Kidney epithelial cell (primary cell): ENCODE measurements at places on chromosomes 11 and 22. TPM values are rescaled to one million over a fixed set of nuclear protein-coding genes. Genes with fewer than 3 reads are reported as not detected.

Gene ANO9
- total RNA-seq = 18.4 and 19.7 TPM in 2 replicates

Gene UBQLN3
- not detected in 2 replicates for total RNA-seq

Gene PDGFB
- 159 and 165 TPM in 2 replicates for total RNA-seq

Gene YPEL1
- 2.8 and 4.9 TPM in 2 replicates for total RNA-seq

Gene GSTT2
- 0.50 and 1.2 TPM in 2 replicates for total RNA-seq

Gene CAT
- total RNA-seq = 16.4 and 23.7 TPM in 2 replicates
